ENCODE measurements at places on chromosomes 6 and 20.

DNA sequence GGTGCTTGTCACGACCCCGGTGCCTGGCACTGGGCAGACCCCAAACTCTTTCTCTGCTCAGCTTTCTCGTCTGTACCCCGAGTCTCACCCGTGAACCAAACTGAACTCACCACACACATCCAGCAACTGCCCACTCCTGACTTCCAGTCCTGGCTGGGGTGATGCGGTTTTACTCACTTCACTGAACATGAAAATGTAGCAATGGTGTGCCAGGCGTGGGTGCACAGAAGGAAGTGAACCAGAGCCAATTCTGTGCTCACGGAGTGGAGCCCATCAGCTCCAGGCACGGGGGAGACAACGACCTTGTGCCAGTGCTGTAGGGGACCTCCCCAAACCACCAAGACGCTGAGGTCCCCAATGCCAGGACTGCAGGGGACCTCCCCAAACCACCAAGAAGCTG is 78.7 kb upstream of the AFDN start:
- H3K4me1 ChIP-seq: no peaks in the 10 kb centered on the region

DNA sequence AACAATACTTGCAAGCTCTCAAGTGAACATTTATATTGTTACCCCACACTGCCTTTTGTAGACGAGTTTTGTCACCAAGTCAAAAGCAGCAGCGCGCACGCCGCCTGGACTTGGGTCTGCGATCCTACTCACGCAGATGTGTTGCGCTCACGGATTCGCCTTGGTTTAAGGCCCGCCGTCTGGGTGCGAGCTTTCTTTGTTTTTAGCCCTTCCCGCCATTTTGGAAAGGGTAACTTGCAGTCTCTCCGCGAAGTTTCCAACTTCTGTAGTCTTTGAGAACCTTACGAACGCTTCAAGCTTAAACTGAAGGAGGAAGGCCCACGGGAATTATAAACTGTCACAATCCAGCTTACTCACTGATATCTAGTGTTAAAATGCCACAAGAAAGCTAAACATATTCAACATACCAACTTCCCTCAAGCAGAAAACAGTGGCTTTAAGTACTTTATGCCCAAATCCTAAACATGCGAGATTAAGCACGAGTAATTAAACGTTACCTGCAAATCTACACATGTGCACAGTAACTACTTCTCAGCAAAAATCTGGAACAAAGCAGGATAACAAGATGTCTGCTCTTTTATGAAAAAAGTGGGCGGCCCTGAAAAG is 80.4 kb upstream of the BTN3A2 start:
- peaks cover 6% of the 10 kb centered on the region for H3K27me3 ChIP-seq
- DNase-seq: peak; percentile 49
- H3K36me3 ChIP-seq: peaks cover 38% of the 10 kb centered on the region
- peak overlapping the region; percentile 94 for H3K4me3 ChIP-seq
- H3K27ac ChIP-seq: peak overlapping the region; percentile 100

DNA sequence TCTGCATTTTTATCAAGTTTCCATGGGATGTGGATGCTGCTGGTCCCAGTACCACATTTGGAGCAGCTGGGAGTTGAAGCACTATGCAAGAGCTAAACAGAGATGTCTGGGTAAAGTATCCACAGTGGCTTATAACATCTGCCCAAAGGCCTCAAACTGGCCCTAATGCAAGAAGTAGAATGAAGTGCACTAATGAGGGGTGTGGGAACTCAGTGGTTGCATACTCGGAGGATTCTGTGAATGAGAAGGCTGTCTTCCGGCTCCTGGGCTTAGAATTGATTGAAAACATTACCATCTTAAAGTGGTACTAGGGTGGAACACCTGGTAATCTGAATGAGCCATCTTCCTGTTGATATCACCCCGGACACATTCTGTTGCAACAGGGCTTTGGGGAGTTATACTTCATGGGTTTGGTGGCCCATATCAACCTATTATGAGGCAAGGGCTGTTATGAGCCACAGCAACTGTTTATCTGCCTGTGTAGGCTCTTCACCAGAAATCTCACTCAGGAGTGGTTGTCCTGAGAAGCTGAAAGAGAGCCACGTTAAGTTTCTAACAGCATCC is 54.7 kb upstream of the SNRPB2 start:
- no peak for DNase-seq
- peaks cover 2% of the 10 kb centered on the region for H3K27me3 ChIP-seq
- H3K27ac ChIP-seq: no peak overlapping the region
- no peak overlapping the region for H3K4me3 ChIP-seq
- H3K36me3 ChIP-seq: no peaks in the 10 kb centered on the region

DNA sequence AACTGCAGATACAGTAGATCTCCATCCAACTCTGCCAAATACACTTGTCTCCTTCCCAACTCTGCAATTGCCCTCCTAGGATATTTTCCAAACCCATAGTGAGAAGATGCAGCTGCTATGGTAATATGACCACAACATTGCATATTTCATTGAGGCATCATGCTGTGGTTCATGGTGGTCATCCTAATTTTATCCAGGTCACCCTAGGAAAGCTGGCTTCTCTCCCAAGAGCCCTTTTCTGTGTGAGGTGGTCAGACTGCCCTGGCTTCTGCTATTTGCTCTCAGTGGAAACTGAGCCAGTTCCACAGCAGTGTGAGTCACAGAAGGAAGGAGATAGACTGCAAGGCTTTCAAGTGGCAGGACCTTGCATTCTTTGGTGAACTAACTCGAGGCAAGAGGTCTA is 5.5 kb downstream of the OGFRL1 start:
- peaks cover 27% of the 10 kb centered on the region for H3K4me1 ChIP-seq
- H3K36me3 ChIP-seq: peaks cover 22% of the 10 kb centered on the region
- no peaks in the 10 kb centered on the region for H3K27me3 ChIP-seq

DNA sequence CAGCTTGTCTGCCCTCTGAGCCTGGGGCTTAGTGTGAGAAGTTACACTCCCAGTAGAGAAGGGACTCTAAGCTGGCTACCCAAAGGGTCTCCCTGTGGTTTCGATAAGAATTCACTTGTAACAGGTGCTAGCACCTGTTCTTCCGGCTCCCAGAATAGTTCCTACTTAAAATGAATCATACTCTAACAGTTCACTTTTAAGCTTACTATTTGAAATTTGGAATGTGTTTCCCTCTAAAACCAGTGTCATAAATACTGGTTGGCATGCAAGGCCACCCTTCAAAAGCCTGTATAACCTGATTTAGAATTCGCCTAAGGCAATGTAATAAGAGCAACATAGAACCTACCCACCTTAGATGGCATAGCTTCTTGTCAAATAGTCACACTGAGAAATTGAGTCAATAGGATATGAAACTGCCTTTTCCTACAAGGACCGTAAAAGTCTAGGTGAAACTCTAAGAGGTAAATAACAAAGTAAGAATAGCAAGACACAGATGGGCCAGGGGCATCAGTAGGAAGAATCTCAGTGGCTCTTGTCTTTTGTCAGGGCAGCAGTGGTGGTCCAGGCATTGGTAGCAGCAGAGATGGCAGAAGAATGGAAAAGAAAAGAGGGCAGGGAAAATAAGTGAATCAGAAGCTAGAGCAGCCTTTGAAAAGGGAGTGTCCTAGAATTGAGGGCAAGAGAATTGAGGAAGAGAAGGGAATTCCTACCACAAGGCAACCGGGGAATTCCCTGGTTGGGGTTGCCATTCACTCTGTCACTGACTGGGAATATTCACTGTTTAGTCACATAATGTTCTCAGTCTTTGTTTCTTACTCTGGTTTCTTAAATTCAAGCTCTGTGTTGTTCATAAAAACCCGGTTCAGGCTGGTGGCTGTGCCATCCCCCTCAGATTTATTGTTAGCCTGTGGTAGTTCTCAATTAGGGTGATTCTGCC is 91.5 kb downstream of the HIVEP2 start:
- H3K27me3 ChIP-seq: no peaks in the 10 kb centered on the region
- peaks cover 76% of the 10 kb centered on the region for H3K4me1 ChIP-seq
- H3K4me3 ChIP-seq: peak overlapping the region; percentile 77
- peak overlapping the region; percentile 94 for H3K27ac ChIP-seq
- no peak for DNase-seq
- H3K36me3 ChIP-seq: peaks cover 12% of the 10 kb centered on the region

DNA sequence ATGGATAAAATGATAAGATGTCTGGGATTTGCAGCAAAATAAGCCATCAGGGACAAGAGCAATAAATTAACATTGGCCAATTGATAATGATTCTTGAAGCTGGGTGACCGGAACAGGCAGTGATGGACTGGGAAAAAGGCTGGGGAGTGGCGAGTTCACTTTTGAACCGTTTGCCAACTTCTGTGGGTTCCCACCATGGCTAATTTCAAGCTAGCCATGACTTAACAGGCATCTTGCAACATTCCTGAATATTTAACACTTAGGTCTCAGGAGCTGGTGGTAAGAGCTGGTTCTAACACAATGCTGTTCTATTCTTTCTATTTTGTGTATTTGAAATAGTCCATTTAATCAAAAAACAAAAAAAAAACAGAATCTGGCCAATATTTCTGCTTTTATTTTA is 37.6 kb upstream of the CD83 start:
- H3K4me3 ChIP-seq: no peak overlapping the region
- H3K36me3 ChIP-seq: no peaks in the 10 kb centered on the region
- peaks cover 12% of the 10 kb centered on the region for H3K4me1 ChIP-seq
- no peak overlapping the region for H3K27ac ChIP-seq

DNA sequence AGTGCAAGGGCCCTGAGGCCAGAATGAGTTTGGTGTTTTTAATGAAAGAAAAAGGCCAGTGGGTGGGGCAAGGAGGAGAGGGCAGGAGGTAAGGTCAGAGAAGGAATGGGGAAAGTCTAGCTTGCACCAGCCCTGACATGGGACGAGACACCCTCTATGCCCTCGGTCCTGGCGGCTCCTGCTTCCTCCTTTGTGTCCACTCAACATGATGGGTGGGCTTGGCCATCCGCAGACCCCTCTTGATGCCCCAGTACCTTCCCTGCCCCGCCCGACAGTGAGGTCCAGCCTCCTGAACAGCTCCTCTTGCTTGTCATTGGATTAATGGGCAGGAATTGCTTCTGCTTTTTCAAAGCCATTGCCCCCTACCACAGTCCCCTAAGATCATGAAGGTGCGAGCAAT is 33.6 kb upstream of the ANGPT4 start:
- H3K36me3 ChIP-seq: no peaks in the 10 kb centered on the region
- H3K27ac ChIP-seq: no peak overlapping the region
- DNase-seq: no peak

GRCh38 chr20:43942201-43942590 is 27.5 kb downstream of the TOX2 start:
- H3K27ac ChIP-seq: no peak overlapping the region
- peak overlapping the region; percentile 65 for H3K4me3 ChIP-seq
- H3K4me1 ChIP-seq: peaks cover 60% of the 10 kb centered on the region
- peaks cover 6% of the 10 kb centered on the region for H3K27me3 ChIP-seq
- H3K36me3 ChIP-seq: peaks cover 8% of the 10 kb centered on the region

DNA sequence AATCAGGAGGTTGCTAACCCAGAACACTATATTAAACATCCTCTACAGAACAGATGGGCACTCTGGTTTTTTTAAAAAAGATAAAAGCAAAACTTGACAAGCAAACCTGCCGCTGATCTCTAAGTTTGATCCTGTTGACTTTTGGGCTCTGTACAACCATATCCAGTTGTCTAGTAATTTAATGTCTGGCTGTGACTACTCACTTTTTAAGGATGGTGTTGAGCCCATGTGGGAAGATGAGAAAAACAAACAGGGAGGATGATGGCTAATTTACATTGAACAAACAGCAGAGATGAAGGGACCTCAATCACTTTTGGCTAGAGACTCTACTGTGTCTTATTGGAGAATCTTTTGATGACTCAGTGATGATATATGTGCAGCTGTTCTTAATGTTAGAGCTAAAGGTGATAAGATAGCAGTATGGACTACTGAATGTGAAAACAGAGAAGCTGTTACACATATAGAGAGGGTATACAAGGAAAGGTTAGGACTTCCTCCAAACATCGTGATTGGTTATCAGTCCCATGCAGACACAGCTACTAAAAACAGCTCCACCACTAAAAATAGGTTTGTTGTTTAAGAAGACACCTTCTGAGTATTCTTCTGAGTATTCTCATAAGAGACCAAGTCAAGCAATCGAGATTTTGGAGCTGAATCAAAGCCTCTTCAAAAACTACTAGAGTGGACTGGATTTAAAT is 201.2 kb upstream of the SHLD1 start:
- H3K36me3 ChIP-seq: peaks cover 71% of the 10 kb centered on the region
- H3K27ac ChIP-seq: no peak overlapping the region
- no peaks in the 10 kb centered on the region for H3K27me3 ChIP-seq
- no peak for DNase-seq
- H3K4me3 ChIP-seq: no peak overlapping the region
- peaks cover 25% of the 10 kb centered on the region for H3K4me1 ChIP-seq

DNA sequence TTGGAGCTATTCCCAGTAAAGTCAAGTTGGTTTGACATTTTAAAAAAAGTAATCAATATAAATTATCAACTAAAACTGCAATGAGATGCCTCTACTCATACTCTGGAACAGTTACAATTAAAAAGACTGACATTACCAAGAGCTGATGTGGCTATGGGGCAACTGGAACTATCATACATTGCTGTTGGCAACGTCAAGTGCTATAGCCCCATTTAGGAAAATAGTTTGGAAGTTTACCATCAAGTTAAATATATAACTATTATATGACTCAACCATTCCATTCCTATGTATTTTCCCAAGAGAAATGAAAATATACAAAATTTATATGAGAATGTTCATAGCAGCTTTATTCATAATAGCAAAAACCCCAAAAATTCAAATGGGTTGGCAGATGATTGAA is 111.4 kb upstream of the HDGFL1 start:
- H3K4me1 ChIP-seq: no peaks in the 10 kb centered on the region
- H3K27me3 ChIP-seq: no peaks in the 10 kb centered on the region
- no peak overlapping the region for H3K4me3 ChIP-seq
- no peak for DNase-seq

GRCh38 chr20:62141397-62142251 is 1.6 kb downstream of the PSMA7 start:
- H3K36me3 ChIP-seq: peaks cover 62% of the 10 kb centered on the region
- peak; percentile 51 for DNase-seq
- no peaks in the 10 kb centered on the region for H3K27me3 ChIP-seq
- H3K4me1 ChIP-seq: peaks cover 48% of the 10 kb centered on the region
- peak overlapping the region; percentile 93 for H3K27ac ChIP-seq

- no peaks in the 10 kb centered on the region for H3K4me1 ChIP-seq
- no peak overlapping the region for H3K4me3 ChIP-seq
- H3K27ac ChIP-seq: no peak overlapping the region
- no peak for DNase-seq
- peaks cover 44% of the 10 kb centered on the region for H3K27me3 ChIP-seq
Measured at GRCh38 chr6:121365536-121366521, 31.5 kb upstream of the TBC1D32 start.

Data from effector memory CD8-positive, alpha-beta T cell (primary cell).